ENCODE measurements at places on chromosomes 1 and 21.

- no peak for DNase-seq
Measured at GRCh38 chr1:198064181-198064580, 92.6 kb upstream of the NEK7 start.

DNA sequence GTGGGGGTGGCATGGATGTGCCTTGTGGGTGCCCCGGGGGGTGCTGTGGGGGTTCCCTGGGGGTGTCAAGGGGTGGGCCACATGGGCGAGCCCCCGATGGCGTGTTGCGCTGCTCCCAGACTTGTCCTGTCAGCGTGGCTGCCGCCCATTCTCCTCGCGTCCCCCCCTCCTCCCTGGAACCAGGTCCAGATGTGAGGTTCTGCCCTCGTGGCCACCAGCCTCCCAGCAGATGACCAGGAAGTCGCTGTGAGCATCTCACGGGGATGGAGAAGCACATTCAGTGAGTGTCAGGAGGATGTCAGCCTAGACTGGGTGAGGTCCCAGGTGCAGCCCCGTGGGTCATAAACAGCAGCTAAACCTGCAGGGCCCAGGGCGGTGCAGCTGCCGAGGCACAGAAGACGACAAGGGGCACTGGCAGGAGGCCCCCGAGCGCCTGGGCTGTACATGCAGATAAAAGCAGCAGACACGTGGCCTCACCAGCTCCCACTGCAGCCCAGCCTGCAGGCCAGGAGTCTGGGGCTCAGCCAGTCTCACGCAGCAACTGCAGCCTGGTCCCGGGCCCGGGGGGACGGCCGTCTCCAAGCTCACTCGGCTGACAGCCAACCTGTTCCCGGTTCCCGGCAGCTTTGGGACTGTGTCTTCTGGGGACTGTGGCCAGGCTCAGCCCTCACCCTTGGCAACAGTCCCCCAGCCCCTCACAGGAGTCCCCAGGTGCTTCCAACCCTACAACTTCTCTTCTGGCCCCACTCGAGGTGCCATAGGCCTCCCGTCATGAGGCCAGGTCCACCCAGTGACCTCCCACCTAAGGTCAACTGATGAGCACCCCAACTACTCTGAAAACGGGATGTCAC, 17.5 kb upstream of the COL6A2 start:
- DNase-seq = no peak

DNA sequence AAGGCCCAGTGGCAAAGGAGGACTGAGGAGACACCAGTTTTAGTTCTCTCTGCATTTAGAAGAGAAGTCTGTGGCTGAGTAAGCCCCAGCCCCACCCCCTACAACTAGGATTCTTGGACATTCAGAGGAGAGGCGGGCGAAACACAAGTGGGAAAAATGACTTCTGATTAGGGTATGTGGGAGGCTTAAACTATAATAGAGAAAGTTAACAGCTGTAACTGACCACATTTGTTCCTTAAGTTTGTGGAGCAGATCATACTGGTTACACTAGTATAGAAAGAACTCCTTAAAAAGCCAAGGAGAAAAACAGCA, 11.2 kb upstream of the TRIM33 start:
- DNase-seq = no peak

- DNase-seq = no peak
Measured at GRCh38 chr1:174764191-174764590, 235.6 kb upstream of the CACYBP start.

All from C1 segment of cervical spinal cord (tissue), 14 donors.